Cerebellar cortex (tissue), 1 donor: ENCODE measurements at places on chromosomes 7 and 10.

- no peak for DNase-seq
These were observed 149.2 kb downstream of the PAXIP1 start for GRCh38 chr7:154853727-154854095.

GRCh38 chr7:148303295-148304082, 287.1 kb upstream of the C7orf33 start:
- DNase-seq: peak; percentile 11

GRCh38 chr7:299169-299568, 9.2 kb downstream of the FOXL3 start:
- no peak for DNase-seq

- DNase-seq: no peak
These were observed 26.6 kb upstream of the ASCC1 start for GRCh38 chr10:72242675-72243074.

- peak; percentile 7 for DNase-seq
These were observed 69.1 kb downstream of the VPS41 start for GRCh38 chr7:38839851-38840250.

DNA sequence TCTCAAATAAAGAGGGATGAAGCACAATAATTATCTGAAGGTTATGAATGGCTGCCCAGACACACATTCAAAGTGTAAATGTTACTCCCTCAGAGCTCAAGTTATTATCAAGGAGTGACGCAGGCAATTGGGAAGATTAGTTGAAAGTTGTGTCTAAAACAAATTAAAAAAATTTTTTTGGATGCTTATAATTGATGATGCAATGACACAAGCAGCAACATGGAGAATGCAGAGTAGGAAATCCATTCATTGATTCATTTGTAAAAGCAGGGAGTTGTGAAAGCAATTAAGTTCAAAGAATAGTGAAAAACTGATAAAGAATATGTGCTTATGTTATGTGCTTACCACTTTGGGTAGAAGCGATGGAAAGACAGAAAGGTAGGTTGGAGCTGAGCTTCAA, 120.4 kb downstream of the CDK6 start:
- DNase-seq: no peak

DNA sequence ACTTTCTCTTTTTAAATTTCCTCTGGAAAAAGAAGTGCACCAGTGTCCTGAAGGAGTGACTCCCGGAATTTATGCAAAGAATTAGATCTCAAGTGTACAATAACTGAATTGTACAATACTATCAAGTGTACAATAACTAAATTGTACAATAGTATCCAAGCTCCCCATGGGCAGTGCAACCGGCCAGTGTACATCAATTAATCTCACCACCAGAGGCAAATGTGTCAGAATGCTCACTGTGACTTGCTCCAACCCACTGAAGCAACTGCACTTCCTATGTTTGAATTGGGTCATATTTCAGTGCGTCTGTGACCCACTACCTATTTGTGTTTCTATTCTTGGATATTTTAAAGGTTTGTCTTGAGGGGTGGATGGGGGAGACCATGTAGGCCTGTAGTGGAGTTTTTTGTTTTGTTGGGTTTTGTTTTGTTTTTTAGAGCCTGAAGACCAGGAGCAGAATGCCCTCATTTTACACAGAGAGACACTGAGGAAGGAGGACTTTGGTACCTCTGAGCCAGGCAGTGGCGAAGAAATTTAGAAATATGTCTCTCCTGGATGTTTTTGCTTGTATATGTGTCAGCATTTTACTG, 78.5 kb upstream of the CTTNBP2 start:
- no peak for DNase-seq

DNA sequence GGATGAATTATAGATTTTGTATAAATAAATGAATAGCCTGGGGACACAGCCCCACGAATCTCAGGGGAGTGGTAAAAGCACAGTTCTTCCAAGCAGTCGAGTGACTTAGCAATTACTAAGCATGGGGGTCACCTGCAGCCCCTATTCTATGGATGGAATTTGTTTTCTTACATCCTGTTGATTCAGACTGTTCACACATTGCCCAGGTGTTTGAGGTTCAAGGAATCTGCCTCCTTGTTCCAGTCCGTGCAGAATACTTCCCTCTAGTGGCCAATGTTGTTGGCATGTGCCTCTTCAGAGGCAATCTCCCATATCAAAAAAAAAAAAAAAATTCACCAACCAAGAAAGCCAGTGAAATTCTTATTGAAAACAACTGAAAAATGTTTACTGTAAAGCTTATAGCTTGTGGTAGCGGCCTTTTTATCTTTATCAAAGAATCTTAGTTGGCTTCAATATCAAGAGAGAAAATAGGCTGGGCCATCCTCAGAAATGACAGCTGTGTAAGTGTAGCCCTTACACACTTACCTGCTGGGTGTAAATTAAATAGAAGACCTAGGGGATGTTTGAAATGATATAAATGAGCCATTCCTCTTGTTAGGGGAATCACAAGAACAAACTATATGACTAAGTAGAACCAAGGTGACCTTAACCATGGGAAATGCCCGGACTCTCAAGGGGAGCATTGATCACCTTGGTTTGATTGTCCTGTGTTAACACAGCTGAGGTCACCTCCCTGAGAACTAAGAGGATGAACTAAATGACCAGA, 7.8 kb downstream of the LIPM start:
- DNase-seq: peak; percentile 68

- DNase-seq: no peak
These were observed 170.3 kb downstream of the USP6NL start for GRCh38 chr10:11441151-11441535.

GRCh38 chr7:51123322-51124019, 193.1 kb downstream of the COBL start:
- no peak for DNase-seq

DNA sequence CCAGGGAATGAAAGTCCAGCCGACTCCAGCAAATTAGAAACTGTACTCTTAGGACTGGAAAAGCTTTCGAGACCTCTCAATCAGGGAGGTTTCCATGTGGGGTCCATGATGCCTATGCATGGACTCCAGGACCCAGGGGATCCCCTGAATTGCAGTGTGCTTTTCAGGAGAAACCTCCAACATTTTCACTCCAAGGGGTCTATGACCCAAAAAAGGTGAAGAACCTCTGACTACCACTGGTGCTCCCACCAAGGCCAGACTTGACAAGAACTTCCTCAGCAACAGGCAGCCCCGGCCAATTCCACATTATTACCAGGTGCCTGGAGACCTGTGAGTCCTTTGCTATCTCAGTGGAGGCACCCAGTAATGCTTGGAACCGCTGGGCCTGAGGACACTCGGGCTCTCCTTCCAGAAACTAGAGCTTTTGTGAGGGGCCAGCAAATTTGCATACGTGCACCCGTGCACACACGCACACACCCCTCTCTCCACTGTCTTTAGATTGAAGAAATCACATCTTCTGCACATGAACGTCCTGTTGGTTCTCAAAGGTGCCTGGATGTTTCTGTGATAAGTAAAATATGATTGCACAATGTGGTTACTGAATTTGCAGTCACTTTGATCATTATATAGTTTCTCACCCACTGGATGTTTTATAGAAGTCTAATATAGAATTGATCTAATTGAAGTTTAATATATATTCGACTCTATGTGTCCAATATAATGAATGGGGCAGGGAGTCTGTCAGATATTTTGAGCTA, 54.7 kb downstream of the SYPL1 start:
- no peak for DNase-seq

DNA sequence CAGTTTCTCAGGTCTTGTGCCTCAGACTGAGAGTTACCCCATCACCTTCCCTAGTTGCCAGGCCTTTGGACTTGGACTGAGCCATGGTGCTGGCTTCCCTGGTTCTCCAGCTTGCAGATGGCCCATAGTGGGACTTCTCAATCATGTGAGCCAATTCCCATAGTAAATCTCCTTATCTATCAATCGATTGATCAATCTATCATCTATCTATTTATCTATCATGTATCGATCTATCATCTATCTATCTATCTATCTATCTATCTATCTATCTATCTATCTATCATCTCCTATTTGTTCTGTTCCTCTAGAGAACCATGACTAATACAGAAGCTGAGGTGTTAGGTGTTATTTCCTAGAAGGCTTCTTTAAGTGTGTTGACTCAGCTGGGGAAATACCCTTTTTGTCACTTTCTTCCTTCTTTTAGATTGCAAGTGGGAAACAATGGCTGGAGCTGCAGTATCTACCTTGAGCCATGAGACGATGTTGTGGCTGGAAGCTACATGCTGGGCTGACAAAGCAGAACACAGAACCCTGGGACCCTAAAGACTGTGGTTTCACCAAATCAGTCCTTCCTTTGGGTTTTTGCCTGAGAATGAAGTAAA, 234.7 kb upstream of the GLI3 start:
- DNase-seq: no peak

DNA sequence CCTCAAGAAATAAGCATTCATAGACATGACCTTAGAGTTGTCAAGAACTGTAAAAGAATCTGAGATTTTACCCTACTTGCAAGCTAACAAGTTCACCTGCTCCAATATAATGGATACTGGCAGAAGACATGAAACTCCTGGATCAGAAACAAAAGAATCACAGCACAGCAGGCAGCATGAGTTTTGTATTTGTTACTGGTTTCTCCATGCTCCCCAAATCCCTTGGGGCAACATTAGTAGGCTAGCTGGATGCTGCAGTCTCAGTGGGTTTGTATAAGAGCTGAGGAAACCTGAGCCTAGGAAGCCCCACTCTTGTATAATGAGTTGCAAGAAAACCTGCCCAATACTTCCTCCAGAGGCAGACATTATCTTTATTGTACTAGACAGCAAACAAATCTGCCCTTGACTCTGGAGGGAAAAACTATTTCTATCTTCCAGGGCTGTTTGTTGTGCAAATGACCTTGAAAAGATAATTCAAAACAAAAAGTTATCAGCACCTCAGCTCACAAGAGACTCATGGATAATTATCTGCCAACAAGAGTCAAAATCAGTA, 64.8 kb downstream of the ABLIM1 start:
- DNase-seq: no peak

DNA sequence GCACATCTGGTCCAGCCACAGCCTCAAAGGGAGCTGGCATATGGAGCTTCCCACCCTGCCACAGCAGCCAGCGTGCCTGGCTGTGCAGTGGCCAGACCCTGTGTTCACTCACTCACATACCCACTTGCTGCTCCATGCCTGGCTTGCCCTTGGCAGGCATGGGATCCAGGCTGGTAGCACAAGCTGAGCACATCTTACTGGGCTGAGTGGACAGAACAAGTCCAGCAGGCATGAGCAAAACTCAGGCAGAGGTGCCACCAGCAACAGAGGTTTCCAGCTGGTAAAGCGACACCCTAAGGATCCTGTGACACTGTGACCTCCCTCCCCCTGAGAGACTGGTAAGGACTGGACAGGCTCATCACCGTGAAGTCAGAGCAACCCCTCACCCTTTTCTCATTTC, 25.1 kb downstream of the SVIL start:
- DNase-seq: no peak

DNA sequence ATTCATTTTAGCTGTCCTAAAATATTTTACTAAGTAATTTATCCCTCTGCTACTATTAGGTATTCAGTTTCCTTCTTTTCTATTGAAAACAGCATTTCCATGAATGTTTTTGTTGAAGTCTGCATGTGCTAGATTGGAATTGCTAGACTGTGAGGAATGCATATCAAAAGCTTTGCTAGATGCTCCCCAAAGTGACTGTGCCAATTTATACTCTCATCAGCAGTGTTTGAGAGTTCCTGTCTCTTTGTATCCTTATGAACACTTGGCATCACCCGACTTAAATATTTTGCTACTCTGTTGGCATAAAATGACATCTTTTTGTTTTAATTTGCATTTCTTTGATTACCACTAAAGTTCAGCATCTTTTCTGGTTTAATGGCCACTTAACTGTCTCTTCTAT, 45.0 kb upstream of the PRR15 start:
- no peak for DNase-seq

GRCh38 chr7:151539088-151539671, 19.5 kb upstream of the RHEB start:
- DNase-seq: peak; percentile 96

DNA sequence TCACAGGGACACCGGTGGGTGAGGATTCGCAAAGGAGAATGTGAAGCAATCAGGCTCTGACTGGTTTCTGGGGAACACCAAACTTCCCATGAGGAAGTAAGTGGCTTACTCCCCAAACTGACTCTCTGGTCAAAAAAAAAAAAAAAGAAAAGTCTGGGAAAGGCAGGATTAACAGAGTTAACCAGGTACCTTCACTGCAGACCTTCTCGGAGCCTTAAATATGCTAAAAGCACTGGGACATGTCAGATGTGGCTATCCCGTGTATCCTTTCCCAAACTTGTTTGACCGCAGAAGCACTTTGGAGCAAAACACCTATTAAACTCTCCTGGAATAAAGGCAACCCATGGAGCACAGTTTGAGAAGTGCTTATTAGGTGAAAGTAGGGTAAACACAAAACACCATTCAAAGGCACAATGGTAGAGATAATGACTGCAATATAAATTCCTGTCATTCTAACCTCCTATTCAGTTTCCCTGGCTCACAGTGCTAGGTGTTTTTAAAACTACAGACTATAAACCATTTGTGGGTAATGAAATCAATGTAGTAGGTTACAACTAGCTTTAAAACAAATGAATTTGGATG, 44.1 kb upstream of the MXI1 start:
- no peak for DNase-seq

DNA sequence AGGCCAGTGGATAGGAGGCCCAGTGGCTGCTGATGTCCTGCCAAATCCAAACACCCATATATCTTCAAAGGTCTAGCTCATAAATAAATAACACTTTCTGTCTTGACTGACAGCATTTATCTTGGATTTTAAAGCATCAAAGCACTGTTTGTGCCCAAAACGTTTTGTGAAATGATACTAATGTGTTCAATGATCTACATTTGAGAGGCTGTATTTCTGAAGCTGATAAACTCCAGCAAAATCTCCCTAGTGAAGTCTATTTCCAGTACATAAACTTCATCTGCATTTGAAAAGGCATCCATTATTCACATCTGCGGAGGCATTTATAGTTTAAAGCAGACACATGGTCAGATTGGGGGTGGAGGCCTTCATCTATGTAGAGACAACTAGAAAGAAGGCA, 276.3 kb downstream of the HPSE2 start:
- DNase-seq: no peak

DNA sequence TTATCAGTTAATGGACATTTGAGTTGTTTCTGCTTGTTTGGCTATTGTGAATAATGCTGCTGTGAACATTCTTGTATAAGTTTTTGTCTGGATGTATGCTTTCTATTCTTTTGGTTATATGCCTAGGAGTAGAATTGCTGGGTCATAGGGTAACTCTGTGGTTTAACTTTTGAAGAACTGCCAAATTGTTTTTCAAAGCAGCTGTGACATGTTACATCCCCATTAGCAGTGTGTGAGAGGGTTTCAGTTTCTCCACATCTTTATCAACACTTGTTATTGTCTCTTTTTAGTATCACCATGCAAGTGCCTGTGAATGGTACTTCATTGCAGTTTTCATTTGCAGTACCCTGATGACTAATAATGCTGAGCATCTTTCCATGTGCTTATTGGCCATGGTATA, 2.1 kb upstream of the NDUFB8 start:
- DNase-seq: no peak
